ENCODE measurements at places on chromosomes 6 and 20.

DNA sequence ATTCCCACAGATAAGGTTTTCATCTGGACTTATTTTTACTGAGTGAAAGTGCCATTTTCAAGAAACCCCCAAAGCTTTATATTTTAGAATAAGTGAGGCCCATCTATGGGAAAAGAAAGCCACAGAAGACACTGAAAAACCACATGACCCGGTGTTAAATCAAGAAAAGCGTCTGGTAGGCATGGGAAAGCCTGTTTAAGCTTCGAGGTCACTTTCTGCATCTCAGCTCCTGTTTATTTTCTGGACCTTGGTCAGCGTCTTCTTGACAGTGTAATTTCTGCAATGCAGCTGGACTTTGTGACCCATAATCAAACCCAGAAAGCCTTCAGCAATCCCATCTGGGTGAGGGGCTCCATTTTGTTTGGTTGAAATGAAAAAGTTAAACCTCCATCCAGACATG, 59.6 kb upstream of the NEDD9 start:
- DNase-seq = no peak

DNA sequence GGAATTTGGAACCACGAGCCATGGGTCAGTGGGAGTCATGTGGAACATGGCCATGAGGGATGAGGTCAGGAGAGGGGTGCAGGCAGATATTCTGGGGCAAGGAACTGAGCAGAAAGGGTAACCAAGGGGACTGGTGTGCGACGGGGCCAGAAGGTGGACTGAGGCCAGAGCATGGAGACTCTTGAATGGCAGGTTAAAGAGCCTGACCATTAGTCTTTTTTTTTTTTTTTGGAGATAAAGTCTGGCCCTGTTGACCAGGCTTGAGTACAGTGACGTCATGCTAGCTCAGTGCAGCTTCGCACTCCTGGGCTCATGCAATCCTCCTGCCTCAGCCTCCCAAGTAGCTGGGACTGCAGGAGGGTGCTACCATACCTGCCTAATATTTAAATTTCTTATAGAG, 64.0 kb downstream of the RREB1 start:
- no peak for DNase-seq

- no peak for DNase-seq
Measured at GRCh38 chr6:203661-204060, 88.6 kb upstream of the DUSP22 start.

- DNase-seq = no peak
Measured at GRCh38 chr6:151434369-151434768, 17.6 kb downstream of the RMND1 start.

GRCh38 chr6:159074876-159075275, 30.1 kb upstream of the TAGAP start:
- no peak for DNase-seq

DNA sequence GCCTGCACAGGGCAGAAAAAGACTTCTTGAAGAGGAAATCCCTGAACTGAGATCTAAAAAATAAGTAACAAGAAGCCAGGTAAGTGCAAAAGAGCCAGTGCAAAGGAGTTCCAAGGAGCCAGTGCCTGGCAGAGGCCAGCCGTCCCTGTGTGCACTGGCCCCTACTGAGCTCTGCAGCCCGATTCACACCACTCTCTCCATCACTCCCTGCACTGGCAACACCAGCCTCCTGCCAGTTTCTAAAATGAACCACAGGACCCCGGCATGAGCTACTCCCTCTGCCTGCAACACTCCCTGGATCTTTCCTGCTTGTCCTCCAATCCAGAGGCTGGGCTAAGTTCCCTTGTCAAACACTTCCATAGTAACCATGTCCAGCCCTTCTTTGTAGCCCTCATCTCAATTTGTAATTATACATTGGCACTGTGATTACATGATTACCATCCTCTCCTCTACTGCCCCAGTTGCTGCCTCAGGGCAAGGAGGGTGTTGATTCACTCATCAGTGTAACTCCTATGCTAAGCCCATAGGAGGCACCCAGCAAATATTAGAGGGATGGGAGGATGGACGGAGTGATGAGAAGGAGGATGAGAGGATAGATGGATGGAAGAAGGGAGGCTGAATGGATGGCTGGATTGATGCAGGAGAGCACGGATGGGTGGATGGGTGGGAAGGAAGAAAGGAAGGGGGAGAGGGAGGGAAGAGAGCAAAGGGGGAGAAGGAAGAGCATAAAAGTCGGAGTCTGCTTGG, 49.3 kb downstream of the SIRPA start:
- no peak for DNase-seq

- no peak for DNase-seq
Measured at GRCh38 chr6:105318660-105319059, 84.2 kb downstream of the PREP start.

- no peak for DNase-seq
Measured at GRCh38 chr6:164037171-164037870, 622.8 kb downstream of the QKI start.

DNA sequence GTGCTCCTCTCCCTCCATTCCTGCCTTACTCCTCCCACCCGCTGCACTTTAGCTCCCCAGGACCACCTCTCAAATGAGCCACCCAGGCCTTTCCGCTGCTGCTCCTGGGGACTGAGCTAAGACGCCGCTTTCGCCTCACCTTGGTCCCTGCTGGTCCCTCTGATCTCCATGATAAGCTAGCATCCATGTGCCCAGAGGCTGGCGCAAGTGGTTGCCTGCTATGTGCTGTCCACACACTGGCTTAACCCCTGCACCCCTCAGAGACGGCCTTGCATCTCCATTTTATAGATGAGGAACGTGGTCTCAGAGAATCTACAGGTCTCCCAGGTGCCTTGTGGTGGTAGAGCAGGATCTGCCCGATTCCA, 160.1 kb upstream of the PMEPA1 start:
- DNase-seq = no peak

DNA sequence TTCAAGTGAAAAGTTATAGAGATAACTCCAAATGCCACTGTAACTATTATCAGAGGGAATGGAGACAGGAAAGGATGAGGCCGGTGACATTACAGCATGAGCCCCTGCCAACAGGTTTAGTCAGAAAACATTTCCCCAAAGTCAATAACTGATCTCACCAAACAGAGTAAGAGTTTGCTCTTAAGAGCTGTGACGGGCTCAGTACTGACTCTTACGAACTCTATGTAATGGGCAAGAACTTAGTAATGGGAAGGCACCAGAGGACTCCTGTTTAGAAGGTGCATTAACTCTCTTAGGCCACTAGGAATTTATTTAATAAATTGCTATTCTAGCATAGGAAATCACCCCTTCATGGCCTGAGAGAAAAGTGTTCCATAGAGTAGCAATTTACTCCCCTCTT, 76.8 kb downstream of the SAMD5 start:
- no peak for DNase-seq

DNA sequence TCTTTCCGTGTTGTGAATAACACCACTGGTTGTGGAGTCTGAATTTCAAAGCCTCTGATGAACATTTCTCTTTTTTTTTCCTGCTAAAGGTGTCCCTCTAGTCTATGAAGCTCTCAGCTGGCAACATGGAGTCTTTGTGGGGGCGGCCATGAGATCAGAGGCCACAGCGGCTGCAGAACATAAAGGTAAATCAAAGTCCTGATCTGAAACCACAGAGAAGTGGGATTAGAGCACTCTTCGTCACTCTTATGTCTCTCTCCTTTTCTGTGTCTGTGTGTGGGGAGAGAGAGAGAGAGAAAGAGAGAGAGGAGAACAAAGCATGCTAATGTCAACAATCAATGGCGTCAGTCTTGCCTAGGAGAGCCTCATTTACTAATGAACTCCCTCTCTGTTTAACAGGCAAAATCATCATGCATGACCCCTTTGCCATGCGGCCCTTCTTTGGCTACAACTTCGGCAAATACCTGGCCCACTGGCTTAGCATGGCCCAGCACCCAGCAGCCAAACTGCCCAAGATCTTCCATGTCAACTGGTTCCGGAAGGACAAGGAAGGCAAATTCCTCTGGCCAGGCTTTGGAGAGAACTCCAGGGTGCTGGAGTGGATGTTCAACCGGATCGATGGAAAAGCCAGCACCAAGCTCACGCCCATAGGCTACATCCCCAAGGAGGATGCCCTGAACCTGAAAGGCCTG, 4.2 kb downstream of the PCK1 start:
- no peak for DNase-seq

- peak; percentile 1 for DNase-seq
Measured at GRCh38 chr6:113089056-113089455, 741.9 kb downstream of the RFPL4B start.

DNA sequence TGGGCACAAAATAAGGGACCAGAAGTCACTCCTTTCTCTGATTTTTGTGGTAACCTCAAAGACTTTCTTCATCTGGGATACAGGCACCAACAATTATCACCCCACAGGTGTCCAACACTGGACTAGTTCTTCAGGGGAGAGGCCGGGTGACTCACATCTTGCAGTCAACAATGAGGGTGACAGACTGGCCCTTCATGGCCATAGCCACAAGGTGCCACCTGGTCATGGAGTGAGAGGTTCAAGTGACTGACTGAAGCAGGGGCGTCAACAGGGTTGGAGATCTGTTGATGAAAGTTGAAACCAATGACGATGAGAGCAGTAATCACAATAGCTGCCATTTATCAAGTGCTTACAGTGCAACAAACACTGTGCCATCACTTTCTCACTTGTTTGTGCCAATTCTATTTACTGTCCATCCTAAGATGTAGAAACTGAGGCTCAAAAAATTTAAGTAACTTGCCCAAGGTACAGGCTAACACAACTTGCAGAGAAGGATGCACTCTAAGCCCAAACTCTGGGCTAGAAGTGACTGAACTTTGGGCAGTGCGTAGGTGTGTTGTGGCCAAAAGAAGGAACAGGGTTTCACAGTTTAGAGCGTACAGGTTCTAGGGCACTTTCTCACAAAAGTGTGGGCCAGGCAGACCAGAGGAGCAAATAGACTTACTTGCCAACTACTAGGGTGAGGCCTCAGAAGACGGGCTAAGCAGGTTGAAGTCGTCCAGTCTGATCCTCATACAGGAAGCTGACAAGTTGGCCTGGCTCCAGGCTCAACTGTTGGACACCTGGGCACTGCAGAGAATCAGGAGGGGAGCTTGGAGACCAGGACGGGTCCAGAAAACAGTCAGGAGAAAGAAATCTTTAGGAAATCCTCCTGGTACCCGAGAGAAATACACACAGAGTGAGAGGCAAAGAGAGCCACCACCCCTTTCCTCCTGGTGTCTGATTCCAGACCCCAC, 30.4 kb downstream of the HLA-DPB1 start:
- DNase-seq = no peak

DNA sequence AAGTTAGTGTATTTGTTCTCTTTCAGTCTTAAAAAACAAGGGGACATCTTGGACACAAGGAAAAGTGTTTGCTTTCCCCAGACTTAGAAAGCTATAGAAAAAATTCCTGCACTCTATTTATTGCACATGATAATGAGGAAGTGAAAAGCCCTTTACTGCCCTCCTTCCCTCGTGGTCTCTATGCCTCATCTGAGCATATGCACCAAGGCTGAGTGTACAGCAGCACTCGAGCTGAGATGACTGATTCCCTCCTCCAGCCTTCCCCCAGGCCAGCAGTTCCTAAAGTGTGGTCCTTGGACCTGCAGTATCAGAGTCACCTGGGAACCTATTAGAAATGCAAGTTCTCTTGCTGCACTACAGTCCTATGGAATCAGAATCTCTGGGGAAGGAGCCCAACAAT, 14.3 kb upstream of the LAMP5 start:
- DNase-seq = no peak

DNA sequence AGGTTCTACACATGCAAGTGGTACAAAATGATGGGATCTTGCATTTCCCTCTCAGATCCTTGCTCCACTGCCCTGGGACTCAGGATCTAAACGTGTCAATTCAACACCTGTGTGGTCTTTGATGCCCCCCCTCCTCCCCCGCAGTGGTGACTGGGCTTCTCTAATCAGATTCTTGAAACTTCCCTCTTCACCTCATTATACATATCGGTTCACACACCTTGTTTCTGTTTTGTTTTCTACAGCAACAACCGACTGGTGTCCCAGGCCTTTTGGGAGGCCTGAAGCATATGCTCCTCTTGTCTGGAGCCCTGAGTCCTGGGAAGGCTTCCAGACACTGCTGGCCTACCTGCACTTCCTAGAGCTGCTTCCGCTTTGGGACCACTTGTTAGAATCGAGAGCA, 20.0 kb downstream of the SAMD3 start:
- peak; percentile 37 for DNase-seq

DNA sequence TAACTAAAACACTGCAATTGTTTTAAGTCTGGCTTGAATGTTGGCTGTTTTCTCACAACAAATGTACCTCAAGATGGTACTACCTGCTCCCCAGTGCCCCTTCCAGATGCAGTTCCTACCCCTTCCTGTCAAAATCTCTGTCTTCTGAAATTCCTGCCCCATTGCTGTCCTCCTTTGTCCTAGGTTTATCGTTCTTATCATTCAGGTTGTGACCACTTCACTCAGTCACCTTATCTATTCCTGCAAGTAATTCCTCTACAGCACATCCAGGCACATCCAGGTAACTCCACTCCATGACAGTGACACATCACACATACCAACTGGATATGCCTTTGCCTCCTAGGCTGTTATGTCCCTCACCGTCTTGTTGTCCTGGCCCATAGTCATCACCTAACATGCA, 90.2 kb downstream of the TRDN start:
- DNase-seq = no peak

- DNase-seq = no peak
Measured at GRCh38 chr6:154506582-154506981, 3.9 kb downstream of the CNKSR3 start.

DNA sequence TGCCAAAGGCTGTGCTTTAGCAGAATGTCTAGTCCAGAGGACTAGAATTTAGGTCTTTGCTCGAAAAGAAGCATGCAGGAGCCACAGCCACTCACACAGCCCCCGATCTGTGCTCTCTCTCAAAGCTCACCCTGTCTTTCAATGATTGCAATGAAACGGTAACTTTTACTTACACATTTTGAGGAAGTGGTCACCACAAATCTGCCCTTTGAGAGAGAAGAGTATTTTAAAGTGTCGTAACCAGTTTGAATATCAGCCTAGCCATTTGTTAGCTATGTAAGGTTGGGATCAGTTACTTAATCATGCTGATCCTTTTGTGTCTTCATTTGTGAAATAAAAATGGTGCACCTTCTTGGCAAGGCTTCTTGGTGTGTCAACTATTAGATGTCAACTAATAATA, 209.0 kb downstream of the TFAP2A start:
- DNase-seq = no peak

DNA sequence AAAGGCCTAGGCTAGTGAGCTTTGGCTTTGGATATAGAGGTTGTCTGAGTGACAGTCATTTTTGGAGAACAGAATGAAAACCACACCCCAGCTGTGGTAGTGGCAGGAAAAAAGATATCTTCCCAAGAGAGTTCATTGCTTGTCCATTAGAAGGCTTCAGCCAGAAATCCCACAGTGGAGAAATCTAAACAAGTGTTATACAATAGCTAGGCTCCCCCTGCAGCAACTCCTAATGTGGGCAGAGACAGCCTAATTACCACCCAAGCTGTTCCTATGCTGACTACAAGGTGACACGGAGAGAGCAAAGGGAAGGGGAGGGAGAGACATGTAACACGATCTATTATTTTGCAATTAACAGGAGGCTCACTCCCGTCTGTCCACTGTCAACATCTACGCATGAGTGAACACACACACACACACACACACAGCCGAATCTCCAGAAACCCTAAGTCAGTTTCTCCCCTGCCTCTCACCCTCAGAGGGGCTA, 147.5 kb upstream of the TCF21 start:
- no peak for DNase-seq
